Femur (tissue), 1 donor: ENCODE measurements at places on chromosomes 13 and 19.

GRCh38 chr19:8074501-8074900 lies 21.9 kb downstream of the CCL25 start:
- no peak for DNase-seq

DNA sequence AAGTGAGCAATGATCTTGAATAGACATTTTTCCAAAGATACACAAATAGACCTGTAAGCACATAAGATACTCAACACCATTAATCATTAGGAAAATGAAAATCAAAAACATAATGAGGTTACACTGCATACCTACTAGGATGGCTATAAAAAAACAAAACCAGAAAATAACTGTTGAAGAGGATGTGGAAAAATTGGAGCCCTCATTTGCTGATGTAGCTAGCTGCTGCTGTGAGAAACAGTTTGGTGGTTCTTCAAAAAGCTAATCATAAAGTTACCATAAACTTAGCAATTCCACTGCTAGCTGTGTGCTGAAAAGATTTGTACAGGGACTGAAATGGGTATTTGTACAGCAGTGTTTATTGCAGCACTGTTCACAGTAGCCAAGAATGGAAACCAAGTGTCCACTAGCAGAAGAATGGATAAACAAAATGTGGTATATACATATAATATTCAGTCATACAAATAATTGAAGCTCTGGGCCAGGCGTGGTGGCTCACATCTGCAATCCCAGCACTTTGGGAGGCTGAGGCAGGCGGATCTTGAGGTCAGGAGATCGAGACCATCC lies 46.2 kb downstream of the PDS5B start:
- no peak for DNase-seq

DNA sequence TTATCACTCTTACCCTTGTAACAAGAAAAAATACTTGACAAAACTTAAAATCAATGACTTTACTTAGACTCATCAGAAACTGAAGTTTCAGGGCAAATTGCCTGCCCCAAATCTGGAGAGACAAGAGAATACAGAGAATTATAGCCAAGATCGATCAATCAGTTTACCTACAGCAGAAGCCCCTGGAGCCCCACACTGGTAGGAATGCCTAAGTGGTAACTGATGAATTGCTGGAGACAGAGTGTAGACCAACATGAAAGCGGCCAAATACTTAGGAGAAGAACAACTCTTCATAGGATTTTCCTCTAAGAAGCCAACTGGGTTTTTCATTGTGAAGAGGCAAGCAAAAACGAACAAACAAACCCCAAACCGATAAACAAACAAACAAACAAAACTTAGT lies 1430.0 kb downstream of the EFNB2 start:
- DNase-seq = no peak

DNA sequence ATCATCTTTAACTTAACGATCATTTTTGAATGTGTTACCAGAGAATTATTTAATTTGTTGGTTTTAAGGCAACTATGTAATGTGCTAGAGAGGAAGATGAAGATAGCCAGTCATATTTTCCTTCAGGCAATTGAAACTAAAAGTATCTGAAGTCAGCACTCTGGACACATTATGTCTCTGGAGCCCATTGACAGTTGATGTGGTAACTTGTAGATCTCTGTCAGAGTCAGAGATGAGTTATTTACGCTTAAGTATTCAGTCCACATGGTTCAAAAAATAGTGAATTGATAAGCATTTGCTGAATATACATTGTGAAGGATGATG lies 2.1 kb downstream of the ZMYM2 start:
- no peak for DNase-seq

GRCh38 chr13:110485604-110486003 lies 75.9 kb downstream of the RAB20 start:
- DNase-seq = no peak
